ENCODE measurements at places on chromosomes 13 and 19.

DNA sequence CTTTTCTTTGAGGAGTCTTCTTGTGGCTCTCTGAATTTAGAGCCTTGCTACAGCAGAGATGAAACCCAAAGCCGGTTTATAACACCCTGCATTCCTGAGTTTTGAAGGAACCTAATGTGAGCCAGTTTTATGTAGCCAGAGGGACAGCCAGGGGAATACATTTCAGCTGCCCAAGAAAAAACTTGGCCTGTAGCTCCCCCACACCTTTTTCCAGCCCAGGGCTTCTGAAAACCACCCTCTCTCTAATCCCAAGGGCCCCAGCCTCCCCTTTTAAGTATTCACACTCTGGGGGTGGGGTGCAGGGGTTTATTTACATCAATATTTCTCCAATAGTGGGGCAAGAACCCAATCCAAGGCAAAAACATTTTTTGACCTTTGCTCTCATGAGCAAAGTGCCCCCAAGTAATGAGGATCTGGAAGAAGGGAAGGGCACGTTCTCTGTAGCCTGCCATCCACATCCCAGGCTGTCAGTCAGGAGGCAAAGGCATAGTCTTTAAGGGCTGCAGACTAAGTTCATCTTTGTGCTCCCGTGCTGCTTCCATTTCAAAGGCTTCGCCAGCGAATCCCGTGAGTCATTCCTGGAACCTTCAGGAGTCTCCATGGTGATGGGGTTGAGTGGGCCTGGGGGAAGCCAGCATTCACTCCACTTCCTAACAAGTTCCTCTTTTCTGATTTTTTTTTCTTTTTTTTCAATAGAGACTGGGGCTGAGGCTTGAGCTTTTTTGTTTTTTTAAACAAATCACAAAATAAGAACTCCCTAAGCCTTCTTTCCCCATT is 33.2 kb upstream of the MEDAG start:
- no peak for DNase-seq

DNA sequence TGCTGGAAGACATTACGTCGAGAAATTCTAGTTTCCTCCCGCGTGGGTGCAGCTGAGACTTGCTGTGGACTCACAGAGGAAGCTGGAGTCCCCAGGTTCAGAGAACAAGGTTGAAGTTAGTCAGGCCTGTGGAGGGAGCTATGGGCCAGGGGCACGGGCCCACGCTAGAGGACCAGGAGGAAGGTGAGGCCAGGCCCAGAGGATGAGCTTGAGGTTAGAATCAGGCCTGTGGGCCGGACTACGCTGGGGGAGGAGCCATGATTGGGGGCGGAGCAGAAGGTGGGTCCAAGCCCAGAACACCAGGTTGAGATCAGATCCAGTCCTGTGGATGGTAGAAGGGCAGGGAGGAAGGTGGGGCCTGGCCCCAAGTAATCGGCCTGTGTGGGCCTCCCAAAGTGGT is 32.6 kb downstream of the ZNF846 start:
- DNase-seq = no peak

DNA sequence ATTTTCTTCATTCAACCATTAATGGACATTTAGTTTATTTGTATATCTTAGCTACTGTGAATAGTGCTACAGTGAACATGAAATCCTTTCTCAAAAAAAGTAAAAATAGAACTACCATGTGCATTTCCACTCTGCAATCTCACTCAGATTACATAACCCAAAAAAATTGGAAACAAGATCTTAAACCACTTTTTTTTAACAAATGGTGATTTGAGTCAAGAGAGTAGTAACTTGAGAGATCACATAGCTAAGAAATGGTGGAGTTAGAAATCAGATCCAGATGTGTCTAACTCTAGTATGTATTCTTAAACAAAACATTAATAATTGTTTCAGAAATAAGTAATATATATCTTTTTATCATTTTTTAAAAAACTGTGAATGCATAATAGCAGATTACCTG is 318.3 kb upstream of the SGCG start:
- DNase-seq = no peak

- peak; percentile 78 for DNase-seq
Measured at GRCh38 chr19:12796146-12797071, 5.1 kb downstream of the JUNB start.

DNA sequence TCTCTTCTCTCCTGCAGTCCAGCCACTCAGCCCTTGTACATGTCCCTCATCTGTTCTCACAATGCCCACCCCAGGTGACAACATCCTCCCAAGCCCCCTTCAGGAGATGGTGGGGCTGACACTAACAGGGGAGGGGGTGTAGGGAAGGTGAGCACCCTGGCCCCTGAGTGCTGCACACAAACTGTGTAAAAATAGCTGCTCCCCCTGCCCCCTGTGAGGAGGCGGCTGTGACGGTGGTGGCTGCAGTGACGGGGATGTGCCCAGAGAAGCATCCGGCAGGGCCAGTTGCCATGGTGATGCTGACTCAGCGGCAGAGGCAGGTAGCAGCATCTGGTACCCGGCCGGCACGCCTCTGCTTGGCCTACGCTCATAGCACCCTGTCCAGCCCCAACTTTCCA is 13.0 kb upstream of the JUND start:
- DNase-seq = no peak

GRCh38 chr13:45439781-45440462 is 21.7 kb upstream of the SLC25A30 start:
- no peak for DNase-seq

Data from right lung (tissue), 10 donors.